ENCODE measurements at places on chromosomes 6 and 20. TPM values are rescaled to one million over a fixed set of nuclear protein-coding genes. Genes with fewer than 3 reads are reported as not detected.

Gene AK9
- 8.1 TPM for total RNA-seq

GRCh38 chr20:59412875-59413284, 112.5 kb downstream of the EDN3 start:
- peak overlapping the region; percentile 75 for H3K27ac ChIP-seq
- peak overlapping the region; percentile 55 for H3K4me3 ChIP-seq
- H3K27me3 ChIP-seq = peaks cover 10% of the 10 kb centered on the region
- no peak for DNase-seq
- H3K4me1 ChIP-seq = peaks cover 15% of the 10 kb centered on the region

- H3K4me3 ChIP-seq = no peak overlapping the region
- DNase-seq = no peak
- no peaks in the 10 kb centered on the region for H3K36me3 ChIP-seq
- H3K4me1 ChIP-seq = peaks cover 3% of the 10 kb centered on the region
- no peak overlapping the region for H3K27ac ChIP-seq
- H3K27me3 ChIP-seq = no peaks in the 10 kb centered on the region
Measured at GRCh38 chr6:153618371-153619322, 420.4 kb upstream of the OPRM1 start.

- peaks cover 26% of the 10 kb centered on the region for H3K36me3 ChIP-seq
- DNase-seq = no peak
- H3K27ac ChIP-seq = no peak overlapping the region
- no peak overlapping the region for H3K4me3 ChIP-seq
Measured at GRCh38 chr6:118865100-118865391, 28.9 kb upstream of the ASF1A start.

Gene SRC
- total RNA-seq = 39.2 TPM

DNA sequence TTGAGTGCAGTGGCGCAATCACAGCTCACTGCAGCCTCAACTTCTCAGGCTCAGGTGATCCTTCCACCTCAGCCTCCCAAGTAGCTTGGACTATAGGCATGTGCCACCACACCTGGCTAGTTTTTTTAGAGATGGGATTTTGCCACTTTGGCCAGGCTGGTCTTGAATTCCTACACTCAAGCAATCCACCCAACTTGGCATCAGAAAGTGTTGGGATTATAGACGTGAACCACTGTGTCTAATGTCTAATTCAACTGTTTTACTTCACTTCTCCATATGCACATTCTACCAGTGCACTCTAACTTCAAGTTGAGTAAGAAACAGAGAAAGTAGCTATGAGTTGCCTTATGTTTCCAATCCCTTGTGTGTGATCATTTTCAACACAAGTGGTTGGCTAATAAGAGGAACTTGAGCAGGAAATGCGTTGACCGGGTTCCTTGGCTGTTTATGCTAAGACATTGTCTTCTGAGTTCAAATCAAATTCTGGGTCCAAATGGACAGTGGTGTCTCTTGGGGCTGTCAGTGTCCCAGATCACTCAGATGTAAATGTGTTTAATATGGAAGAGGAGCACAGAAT, 23.9 kb downstream of the ZNF337 start:
- no peak overlapping the region for H3K27ac ChIP-seq
- H3K4me3 ChIP-seq = no peak overlapping the region
- H3K4me1 ChIP-seq = no peaks in the 10 kb centered on the region

Gene FGD2
- not detected for total RNA-seq

- peaks cover 13% of the 10 kb centered on the region for H3K4me1 ChIP-seq
- peaks cover 6% of the 10 kb centered on the region for H3K36me3 ChIP-seq
- DNase-seq = no peak
Measured at GRCh38 chr20:50146732-50147662, 6.5 kb downstream of the PEDS1 start.

DNA sequence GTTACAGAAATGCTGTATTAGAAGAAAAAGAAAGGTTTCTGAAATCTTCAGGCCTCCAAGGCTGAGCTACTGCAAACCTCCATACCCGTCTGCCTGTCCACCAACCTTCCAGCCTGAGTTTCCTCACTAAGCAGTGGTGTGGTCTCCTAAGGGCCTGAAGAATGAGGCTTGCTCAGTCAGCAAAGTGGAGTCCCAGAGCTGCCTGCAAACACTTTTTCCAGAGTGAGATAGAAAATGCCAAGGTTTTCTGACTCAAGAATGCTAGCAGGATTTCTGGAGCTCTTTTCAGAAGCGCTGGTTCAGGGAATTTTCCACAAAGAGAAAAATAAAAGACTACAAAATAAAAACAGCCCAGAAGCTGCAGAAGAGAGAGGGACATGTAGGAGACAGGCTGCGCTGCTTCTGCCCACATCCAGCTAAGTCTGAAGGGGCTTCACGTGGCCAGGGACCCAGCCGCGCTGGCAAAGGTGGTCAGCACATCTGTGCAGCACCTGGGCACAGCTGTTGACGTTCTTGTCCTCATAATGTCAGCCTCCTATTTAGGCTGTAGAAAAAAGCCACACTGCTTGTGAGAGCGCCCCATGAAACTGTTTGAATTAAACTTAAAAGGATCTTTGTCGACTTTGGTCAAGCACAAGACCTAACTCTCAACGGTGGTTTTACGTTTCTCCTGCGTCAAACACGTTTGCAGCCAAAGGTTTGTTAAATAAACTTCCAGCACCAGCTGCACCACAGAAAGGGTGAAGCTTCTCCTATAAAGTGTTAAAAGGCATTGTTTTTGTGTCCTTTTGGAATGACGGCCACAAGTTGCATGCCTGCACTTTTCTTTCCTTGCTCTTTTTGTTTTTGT, 209.0 kb downstream of the THBS2 start:
- no peak overlapping the region for H3K4me3 ChIP-seq
- H3K27ac ChIP-seq = no peak overlapping the region
- no peak for DNase-seq
- no peaks in the 10 kb centered on the region for H3K4me1 ChIP-seq
- no peaks in the 10 kb centered on the region for H3K36me3 ChIP-seq
- no peaks in the 10 kb centered on the region for H3K27me3 ChIP-seq

DNA sequence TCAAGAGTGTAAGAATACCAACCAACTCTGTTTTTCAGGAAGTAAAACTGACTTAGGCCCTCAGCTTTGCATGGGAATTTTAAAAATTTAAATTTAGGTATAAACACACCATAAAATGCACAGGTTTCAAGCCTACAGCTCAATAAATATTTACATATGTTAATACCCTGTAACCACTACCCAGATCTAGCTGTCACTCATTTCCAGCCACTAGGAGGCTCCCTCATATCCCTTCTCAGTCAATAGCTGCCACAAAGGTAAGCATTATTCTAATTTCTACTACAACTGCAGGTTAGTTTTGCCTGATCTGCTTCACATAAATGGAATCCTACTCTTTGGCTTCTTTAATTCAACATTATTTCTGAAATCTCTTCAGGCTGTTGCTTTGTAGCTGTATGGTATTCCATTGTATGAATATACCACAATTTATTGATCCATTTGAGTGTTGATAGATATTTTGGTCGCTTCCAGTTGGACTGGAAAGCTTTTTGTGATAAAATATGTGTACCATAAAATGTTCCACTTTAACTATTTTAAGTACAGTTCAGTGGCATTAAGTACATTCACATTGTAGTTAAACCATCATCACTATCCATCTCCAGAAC, 32.5 kb upstream of the MEI4 start:
- no peak overlapping the region for H3K4me3 ChIP-seq
- H3K4me1 ChIP-seq = no peaks in the 10 kb centered on the region
- no peak overlapping the region for H3K27ac ChIP-seq
- H3K36me3 ChIP-seq = no peaks in the 10 kb centered on the region
- peak; percentile 27 for DNase-seq

Gene GPLD1
- 2.0 TPM for total RNA-seq

Gene IL17A
- not detected for total RNA-seq

Gene MUCL3
- not detected for total RNA-seq

Gene VSX1
- total RNA-seq = not detected

Gene BICRAL
- 11.0 TPM for total RNA-seq

GRCh38 chr6:125444006-125444923, 142.5 kb upstream of the HDDC2 start:
- no peak overlapping the region for H3K4me3 ChIP-seq
- peak; percentile 21 for DNase-seq

DNA sequence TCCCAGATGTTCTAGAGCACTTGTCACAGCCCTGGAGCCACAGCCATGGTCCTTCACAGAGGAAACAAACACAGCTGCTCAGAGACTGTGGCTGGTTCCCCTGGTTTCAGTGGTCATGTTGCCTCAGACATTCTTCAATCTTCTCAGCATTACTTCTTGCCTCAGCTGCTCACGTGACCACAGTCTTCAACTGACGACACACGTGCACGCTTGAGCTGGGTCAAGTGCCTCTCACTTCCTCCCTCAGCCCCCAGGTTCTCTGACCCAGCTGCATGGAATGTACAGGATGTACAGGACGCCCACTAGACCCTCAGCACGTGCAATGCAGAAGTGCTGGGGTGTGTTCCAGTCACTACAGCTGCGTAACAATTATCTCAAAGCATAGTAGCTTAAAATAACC, 159.8 kb upstream of the GGTLC1 start:
- H3K36me3 ChIP-seq = peaks cover 4% of the 10 kb centered on the region
- H3K4me3 ChIP-seq = no peak overlapping the region
- H3K27me3 ChIP-seq = peaks cover 2% of the 10 kb centered on the region
- H3K27ac ChIP-seq = no peak overlapping the region

Gene GPR63
- 6.6 TPM for total RNA-seq

GRCh38 chr6:73699676-73700459, 3.9 kb downstream of the CD109 start:
- no peaks in the 10 kb centered on the region for H3K27me3 ChIP-seq
- no peak for DNase-seq

Gene PRPH2
- total RNA-seq = not detected

DNA sequence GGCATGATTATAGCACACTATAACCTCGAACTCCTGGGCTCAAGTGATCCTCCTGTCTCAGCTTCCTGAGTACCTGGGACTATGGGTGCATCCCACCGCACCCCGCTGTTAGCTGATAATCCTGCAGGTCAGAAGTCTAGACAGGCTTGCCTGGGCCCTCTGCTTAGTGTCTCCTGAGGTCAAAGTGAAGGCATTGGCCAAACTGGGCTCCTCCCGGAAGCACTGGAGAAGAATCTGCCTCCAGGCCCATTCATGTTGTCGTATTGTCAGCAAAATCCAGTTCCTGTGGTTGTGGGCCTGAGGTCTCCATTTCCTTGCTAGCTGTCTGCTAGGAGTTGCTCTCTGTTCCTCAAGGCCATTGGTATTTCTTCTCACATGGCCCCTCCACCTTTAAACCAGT, 6.3 kb upstream of the MROH8 start:
- peaks cover 7% of the 10 kb centered on the region for H3K27me3 ChIP-seq
- no peak overlapping the region for H3K4me3 ChIP-seq
- DNase-seq = no peak
- peaks cover 9% of the 10 kb centered on the region for H3K4me1 ChIP-seq
- no peak overlapping the region for H3K27ac ChIP-seq
- no peaks in the 10 kb centered on the region for H3K36me3 ChIP-seq

DNA sequence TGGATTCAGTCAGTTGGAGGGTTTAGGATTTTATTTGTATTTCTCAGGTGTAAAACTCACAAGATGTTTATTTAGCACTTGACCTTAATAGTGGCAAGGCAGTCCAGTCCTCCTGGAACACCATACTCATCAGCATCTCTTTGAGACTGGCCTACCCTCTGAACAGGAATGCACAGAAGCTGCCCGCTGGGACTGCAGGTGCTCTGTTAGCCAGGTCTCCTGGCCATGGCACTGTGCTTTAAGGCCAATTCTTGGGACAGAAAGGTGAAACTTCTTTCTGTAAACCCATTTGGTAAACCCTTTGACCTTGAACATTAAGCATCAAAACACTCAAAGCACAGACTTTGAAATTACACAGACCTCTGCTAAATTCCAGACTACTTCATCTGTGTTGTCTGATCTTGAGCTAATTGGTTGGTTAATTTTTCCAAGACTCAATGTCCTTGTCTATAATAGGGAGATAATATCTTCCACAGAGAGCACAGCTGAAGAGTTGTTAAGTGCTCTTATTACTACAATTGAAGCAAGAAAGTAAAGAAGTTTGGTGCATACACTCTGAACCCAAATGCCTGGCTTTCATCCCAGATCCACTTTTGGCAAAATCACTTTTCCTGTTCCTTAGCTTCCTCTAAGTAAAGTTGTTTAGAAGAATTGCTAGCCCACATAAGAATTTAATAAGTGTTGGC, 54.9 kb upstream of the NT5E start:
- H3K4me1 ChIP-seq = no peaks in the 10 kb centered on the region
- H3K4me3 ChIP-seq = no peak overlapping the region
- H3K36me3 ChIP-seq = no peaks in the 10 kb centered on the region
- H3K27me3 ChIP-seq = peaks cover 2% of the 10 kb centered on the region

- H3K27me3 ChIP-seq = peaks cover 18% of the 10 kb centered on the region
- H3K4me3 ChIP-seq = peak within 1 kb of the TSS; percentile 37
- no peak within 1 kb of the TSS for H3K27ac ChIP-seq
- H3K36me3 ChIP-seq = peaks cover 14% of the 10 kb centered on the region
Measured at GRCh38 chr20:51542571-51543421, at the start of gene NFATC2. NFATC2 (minus strand) TSS chr20:51542719; CDS start chr20:51542499, 220 bp downstream.

DNA sequence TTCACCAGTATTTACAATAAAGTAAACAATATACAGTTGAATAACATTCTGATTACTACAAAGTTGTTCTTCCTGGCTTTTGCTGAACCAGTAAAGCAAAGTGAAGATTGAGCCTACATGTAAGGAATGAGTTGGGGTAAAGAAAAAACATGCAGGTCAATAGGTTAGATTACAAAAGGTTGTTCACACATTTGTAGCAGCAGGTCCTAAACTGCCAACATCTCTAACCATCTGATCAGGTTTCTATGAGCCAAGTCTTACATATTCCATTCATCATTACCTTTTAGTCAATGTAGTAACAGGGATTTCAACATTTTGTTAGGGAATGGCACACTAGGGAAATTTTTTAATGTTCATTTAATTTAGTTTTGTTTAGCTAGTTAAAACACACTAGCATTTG, 9.3 kb upstream of the CALHM6 start:
- H3K4me1 ChIP-seq = no peaks in the 10 kb centered on the region
- no peaks in the 10 kb centered on the region for H3K27me3 ChIP-seq
- no peak overlapping the region for H3K27ac ChIP-seq
- DNase-seq = no peak

GRCh38 chr6:135465903-135466302, 31.6 kb downstream of the AHI1 start:
- H3K36me3 ChIP-seq = no peaks in the 10 kb centered on the region
- no peaks in the 10 kb centered on the region for H3K27me3 ChIP-seq
- no peak overlapping the region for H3K4me3 ChIP-seq
- no peak for DNase-seq
- no peak overlapping the region for H3K27ac ChIP-seq

GRCh38 chr6:135633573-135633972, 136.0 kb upstream of the AHI1 start:
- H3K4me1 ChIP-seq = no peaks in the 10 kb centered on the region
- no peak overlapping the region for H3K27ac ChIP-seq
- H3K36me3 ChIP-seq = no peaks in the 10 kb centered on the region
- H3K27me3 ChIP-seq = no peaks in the 10 kb centered on the region
- H3K4me3 ChIP-seq = no peak overlapping the region
- DNase-seq = no peak

GRCh38 chr6:97669191-97670031, 386.4 kb upstream of the MMS22L start:
- no peaks in the 10 kb centered on the region for H3K27me3 ChIP-seq
- no peak overlapping the region for H3K4me3 ChIP-seq
- H3K36me3 ChIP-seq = no peaks in the 10 kb centered on the region
- H3K27ac ChIP-seq = no peak overlapping the region
- peak; percentile 77 for DNase-seq

- no peak overlapping the region for H3K4me3 ChIP-seq
- no peak for DNase-seq
Measured at GRCh38 chr6:122809691-122810090, 20.6 kb downstream of the SMPDL3A start.

Gene RAB44
- not detected for total RNA-seq

Gene TUBB2B
- 1,777 TPM for total RNA-seq

Data from glutamatergic neuron (in vitro differentiated cells).